Activated naive CD8-positive, alpha-beta T cell treated with anti-CD3 and anti-CD28 coated beads, Interleukin-2, amount 50 U/mL, for 16 hours (primary cell): ENCODE measurements at places on chromosomes 6 and 20.

- no peak for DNase-seq
Measured at GRCh38 chr6:18601516-18602020, 214.4 kb downstream of the RNF144B start.

GRCh38 chr20:23966927-23967615, 21.5 kb downstream of the GGTLC1 start:
- no peak for DNase-seq

GRCh38 chr6:99130897-99131873, 183.4 kb upstream of the FBXL4 start:
- no peak for DNase-seq

- no peak for DNase-seq
Measured at GRCh38 chr20:24257171-24257570, 212.3 kb upstream of the SYNDIG1 start.

- DNase-seq: no peak
Measured at GRCh38 chr20:63435552-63435951, 36.9 kb downstream of the KCNQ2 start.

DNA sequence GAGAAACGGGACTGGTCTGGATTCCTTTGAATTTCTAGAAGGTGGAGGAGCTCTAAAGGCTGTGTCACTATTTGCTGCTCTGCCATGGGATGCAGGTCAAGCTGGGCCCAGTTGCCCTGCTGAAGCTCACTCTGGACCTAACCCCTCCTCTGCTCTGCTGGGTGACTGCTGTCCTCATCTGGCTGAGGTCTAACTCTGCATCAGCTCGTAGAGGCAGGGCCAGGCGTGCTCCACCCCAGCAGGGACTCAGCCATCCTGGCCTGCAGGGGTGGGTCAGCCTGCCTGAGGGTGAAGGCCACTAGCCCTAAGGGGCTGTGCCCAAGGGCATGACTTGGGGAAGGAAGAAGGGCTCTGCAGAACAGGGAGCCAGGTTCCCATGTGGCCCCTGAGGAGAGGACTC, 852 bp downstream of the CST4 start:
- DNase-seq: no peak

GRCh38 chr20:40687384-40688128, 1.5 kb downstream of the MAFB start:
- DNase-seq: no peak

- DNase-seq: no peak
Measured at GRCh38 chr6:122712093-122712447, 67.4 kb upstream of the FABP7 start.

DNA sequence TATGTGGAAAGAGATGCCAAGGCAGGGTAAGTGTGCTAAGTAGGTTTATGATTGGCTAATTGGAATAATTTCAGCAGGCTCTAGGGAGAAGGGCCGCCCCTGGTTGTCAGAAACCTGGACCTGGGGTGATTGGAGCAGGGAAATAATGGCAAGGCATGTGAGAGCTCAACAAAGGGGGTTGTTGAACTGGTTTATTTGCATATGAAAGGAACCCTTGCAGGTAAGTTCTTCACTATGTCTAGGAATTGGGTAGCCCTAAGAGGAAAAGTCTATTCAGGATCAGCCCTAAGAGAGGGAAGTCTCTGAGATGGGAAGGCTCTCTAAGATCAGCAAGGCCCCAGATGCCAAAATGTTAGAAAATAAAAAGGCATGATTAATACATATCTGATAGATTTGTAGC, 175.4 kb upstream of the PRND start:
- DNase-seq: no peak

- DNase-seq: no peak
Measured at GRCh38 chr6:138728662-138729061, 44.9 kb upstream of the CCDC28A start.

DNA sequence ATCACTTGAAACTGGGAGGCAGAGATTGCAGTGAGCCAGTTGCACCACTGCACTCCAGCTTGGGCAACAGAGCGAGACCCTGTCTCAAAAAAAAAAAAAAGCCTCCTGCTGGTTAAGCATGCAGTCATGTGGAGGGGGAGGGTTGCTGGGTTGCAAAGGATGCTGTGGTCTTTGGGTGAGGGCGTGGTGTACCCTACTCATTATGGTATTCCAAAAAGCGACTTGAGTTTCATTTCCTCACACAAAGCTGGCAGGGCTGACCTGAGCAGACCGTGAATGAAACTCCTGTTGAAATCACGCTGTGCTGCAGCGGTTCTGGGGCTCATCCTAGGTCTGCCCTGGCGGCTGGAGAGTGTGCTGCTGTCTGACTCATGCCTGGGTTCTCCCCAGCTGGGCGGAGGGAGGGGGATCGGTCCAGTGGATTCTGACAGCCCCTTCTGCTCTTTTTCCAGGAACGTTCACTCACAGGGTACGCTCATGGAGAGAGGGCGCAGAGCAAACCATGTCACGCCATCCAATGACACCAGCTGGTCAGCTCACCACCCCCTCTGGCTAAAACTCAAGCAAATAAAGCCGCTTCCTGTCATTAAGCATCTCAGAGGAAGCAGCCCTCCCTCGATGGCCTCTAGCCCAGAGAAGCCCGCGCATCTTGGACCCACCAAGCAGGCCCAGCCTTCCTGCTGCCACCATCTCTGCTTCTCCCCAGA, 166.2 kb downstream of the SCML4 start:
- DNase-seq: no peak

DNA sequence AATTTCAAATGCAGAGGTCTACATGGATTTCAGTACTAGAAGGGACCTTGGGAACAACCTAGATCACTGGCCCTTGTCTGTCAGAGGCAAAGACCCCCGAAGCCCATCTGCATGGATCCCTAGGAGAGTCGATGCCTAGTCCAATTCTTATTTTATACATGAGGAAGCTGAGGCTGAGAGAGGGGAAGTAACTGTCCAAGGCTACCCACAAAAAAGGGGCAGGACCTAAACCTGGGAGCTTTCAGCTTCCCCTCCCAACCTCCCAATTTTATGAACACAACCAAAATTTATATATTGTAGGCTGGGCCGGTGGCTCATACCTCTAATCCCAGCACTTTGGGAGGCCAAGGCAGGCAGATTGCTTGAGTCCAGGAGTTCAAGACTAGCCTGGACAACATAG, 73.2 kb downstream of the TRERF1 start:
- no peak for DNase-seq

GRCh38 chr6:112787371-112787770, 440.2 kb downstream of the RFPL4B start:
- DNase-seq: no peak

DNA sequence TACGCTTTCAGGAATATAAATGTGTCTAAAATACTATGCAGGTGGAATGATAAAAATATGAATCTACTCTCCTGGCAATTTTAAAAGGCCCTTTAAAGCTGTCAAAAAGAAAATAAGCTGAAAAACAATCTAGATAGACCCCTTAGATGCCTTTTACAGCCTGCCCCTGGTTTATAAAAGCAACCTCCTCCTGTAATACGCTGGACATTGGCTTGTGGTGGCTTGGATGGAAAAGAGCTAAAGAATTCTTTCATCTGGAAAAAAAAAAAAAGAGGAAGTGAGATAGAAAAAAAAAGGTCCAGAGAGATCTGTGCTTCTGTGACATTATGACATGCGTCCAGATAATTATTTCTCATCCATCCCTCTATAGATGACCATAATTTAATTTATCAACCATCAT, 115.9 kb upstream of the NRSN1 start:
- no peak for DNase-seq

DNA sequence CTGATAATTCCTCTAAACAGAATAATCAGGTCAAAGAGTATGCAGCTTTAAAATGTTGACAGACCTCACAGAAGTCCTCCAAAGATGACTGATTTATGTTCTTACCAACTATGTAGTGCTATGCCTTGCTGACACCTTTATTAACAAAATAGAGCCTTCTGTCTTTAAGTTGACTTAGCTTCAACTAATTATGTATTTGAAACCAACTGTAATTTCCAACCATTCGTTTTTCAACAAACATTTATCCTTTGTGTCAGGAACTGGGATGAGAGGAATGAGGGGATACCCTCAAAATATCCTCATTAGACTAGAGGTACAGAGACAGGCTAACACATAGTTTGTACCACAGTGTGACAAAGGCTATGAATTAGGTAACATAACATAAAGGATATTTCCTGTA, 186.2 kb upstream of the ZNF217 start:
- no peak for DNase-seq

DNA sequence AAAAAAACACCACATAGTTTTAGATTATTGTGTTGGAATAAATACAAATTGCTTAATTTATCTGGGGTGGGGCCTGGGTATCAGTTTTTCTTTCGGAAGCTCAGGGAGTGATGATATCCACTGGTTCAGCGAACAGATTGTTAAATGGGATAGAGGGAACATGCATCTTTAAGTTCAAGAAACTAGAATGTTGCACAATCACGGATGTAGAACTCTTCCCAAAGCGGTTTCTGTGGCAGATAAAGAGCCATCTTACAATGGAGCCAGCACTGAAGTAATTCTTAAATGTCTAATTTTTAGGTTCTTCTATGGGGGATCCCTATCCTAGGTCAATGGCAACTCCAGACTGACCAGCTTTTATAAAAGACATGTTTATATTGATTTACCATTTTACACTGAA, 9.7 kb upstream of the RMND1 start:
- DNase-seq: no peak

DNA sequence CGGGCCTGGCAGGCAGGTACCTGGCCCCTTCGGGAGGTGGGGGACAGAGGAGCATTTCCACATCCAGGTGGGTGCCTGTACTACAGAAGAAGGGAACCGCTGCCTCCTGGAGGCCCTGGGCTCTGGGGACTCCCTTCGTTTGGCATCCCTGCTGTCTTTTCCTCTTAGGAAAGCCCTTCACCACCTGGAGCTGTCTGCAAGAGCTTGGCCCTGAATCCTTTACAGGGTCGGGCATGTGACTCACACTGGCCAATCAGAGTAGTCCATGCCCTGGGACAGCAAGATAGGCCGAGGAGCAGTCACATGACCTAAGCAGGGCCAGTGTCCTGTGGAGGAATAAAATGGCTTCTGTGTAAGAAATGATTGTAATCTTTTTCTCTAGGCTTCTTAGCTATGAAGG, 224.9 kb downstream of the ANKRD60 start:
- no peak for DNase-seq

GRCh38 chr6:121857551-121857950, 422.1 kb downstream of the GJA1 start:
- DNase-seq: no peak

DNA sequence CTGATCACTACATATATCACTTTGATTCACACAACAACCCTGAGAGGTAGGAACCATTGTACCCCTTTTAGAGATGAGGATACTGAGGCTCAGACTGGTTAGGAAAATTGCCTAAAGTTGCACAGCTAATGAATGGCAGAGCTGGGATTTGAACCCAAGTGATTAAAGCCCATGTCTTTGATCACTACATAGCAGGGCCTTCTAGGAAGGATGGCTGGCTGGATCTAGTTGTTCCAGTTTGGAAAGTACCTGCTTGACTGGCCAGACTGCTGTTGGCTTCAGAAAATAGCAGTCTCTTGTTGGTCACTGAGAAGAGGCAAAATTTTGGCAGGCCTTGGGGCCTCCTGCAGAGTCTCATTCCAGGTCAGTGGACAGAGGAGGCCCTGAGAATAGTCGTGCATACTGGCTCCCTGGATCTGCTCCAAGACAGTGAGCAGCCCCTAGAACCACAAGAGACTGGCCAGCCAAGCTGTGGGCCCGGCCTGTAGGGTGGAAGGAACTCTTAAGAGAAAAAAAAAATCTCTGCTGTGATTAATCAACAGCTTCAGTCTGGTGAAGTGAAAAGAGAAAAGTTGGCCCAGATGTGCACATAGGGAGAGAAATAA, 17.5 kb downstream of the PPARD start:
- no peak for DNase-seq

DNA sequence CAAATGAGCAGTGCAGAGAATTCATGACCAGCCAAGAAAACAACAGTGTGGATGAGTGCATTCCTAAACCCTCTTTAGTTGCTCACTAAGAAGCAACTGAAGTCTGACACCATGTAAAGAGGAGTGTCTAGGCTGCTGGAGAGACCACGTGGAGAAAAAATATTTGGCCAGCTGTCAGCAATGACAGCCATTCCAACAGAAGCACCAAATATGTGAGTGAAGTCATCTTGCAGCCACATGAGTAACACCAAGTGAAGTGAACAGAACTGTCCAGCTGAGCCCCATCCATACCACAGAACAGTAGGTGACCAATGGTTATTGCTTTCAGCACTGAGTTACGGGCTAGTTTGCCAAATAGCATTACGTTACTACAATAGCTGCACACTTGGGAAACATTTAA, 89.4 kb downstream of the TBXT start:
- DNase-seq: no peak

DNA sequence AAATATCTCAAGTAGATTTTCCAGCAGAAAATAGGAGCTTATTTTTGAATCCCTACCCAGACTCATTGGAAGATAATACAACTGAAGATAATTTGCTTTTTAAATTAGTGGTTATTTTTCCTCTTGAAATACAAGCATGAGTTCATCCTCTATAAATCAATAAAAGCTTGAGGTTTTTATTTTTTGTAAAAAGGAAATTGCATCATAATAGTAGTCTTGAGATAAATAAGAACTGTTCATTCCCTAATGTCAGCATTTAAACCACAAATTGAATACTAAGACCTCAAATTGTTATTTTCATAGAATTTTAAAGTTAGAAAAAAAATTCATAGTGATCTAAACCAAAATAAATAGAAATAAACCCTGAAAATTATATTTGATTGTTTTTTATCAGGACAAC, 719.1 kb downstream of the CD109 start:
- no peak for DNase-seq

DNA sequence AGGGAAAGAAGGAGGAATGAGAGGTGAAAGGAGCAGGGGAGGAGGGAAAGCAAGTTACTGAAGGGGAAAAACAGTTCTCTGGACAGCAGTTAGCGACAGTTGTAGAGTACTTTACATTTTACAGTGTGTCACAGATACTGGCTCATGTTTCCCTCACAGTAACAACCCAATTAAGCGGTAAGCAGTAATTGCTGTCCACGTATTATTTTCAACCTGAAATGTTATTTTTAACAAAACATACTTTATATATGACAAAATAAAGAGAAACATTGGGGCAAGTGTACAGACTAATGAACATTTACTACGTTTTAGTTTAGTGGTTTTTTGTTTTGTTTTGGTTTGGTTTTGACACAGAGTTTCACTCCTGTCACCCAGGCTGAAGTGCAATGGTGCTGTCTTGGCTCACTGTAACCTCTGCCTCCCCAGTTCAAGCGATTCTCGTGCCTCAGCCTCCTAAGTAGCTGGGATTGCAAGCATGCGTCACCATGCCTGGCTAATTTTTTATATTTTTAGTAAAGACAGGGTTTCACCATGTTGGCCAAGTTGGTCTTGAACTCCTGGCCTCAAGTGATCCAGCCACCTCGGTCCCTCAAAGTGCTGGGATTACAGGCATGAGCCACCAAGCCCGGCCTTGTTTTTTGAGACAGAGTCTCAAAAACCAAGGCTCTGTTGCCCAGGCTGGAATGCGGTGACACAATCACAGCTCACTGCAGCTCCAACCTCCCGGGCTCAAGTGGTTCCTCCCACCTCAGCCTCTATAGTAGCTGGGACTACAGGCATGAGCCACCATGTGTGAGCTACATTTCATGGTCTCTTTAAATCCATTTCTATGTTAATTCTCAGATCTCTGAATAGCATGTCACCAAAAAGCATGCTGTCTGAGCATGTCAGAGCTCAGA, 22.6 kb upstream of the BTN3A2 start:
- no peak for DNase-seq
